Neural progenitor cell (in vitro differentiated cells): ENCODE measurements at places on chromosomes 1 and 21. TPM values are rescaled to one million over a fixed set of nuclear protein-coding genes. Genes with fewer than 3 reads are reported as not detected.

- no peak overlapping the region for H3K27ac ChIP-seq
- H3K36me3 ChIP-seq, result no peaks in the 10 kb centered on the region
- H3K4me1 ChIP-seq, result peaks cover 33% of the 10 kb centered on the region
- DNase-seq, result no peak
These were observed 304.1 kb downstream of the LMX1A start for GRCh38 chr1:165052431-165052830.

GRCh38 chr1:209104646-209105045 is 478.9 kb upstream of the CAMK1G start:
- H3K27ac ChIP-seq, result no peak overlapping the region
- no peak for DNase-seq

Gene FHAD1
- 2.9 and 9.1 TPM in 2 replicates for total RNA-seq

Gene DHDDS
- 30.5 and 43.0 TPM in 2 replicates for total RNA-seq

Gene GFI1
- total RNA-seq, result 0.12 TPM in 1 of 2 replicates, not detected in the other

Gene PIGM
- total RNA-seq, result 4.5 and 7.1 TPM in 2 replicates
